Renal cortex interstitium (tissue), 15 donors: ENCODE measurements at places on chromosomes 4 and X.

- DNase-seq = no peak
Observed at GRCh38 chrX:127124871-127125270, 305.3 kb downstream of the PRR32 start.

- no peak for DNase-seq
Observed at GRCh38 chr4:174882317-174882992, 35.7 kb upstream of the ADAM29 start.

DNA sequence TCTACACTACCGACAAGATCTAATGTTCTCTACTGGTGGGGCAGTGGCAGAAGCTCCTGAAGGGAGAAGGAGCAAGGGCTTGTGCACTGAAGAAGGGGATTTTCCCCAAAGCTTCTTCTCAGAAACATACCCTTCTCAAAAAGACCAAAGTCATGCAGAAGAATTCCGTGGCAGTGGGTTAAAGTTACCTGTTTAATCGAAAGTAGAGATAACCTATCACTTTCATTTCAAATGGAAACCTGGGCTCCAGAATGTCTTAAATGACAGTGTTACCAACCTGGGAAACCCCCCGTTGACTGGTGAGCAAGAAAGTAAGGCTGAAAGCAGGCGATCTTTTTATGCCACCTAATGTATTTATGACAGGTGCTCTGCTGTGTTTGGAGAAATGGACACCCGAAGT lies 92.5 kb upstream of the TEX13D start:
- no peak for DNase-seq

GRCh38 chr4:114607056-114607455 lies 8.4 kb downstream of the UGT8 start:
- no peak for DNase-seq

DNA sequence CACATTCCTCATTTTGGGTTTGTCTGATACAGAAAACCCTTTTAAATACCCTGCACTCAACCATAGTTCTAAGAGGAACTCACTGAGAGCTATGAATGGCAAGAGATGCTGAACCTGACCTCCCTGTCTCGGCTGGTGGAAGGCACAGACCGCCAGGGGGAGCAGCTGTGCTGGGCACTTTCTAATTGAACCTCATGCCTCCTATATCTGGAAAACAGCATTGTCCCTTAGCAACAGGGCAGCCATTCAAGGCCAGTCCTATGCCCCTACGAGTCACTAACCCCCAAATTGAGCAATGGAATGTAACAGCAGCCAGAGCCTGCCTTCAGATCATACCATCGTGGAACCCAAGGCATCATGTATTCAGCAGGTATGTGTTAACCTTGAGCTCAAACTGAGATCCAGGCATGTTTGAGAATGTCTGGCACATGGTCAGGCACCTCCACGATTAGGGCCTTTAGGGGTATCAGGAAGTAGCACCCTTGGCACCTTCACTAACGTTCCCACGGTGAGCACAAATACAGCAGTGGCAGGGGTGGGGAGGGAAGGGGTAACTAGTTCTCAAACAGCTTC lies 5.1 kb downstream of the USP27X start:
- no peak for DNase-seq

DNA sequence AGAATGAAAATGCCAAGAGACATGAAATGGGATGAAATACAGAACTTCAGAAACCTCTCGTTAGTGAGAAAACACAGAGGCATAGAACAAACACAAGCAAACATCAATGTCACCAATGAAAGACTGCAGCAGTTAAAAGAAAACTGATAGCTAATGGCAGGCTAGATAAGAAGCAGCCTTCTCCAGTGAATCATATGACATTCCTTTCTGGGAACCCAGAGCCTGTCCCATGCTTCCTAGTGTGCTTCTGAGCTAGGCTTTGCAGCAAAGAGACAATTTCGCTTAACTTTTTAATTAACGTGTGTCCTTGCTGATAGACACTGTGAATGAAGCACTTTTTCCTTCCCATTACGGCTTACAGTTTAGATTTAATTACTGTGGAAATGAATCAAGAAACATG lies 444.6 kb downstream of the IL15 start:
- no peak for DNase-seq

- no peak for DNase-seq
Observed at GRCh38 chrX:17164941-17165340, 210.1 kb upstream of the NHS start.

- DNase-seq = no peak
Observed at GRCh38 chr4:3720466-3720865, 45.7 kb upstream of the ADRA2C start.

DNA sequence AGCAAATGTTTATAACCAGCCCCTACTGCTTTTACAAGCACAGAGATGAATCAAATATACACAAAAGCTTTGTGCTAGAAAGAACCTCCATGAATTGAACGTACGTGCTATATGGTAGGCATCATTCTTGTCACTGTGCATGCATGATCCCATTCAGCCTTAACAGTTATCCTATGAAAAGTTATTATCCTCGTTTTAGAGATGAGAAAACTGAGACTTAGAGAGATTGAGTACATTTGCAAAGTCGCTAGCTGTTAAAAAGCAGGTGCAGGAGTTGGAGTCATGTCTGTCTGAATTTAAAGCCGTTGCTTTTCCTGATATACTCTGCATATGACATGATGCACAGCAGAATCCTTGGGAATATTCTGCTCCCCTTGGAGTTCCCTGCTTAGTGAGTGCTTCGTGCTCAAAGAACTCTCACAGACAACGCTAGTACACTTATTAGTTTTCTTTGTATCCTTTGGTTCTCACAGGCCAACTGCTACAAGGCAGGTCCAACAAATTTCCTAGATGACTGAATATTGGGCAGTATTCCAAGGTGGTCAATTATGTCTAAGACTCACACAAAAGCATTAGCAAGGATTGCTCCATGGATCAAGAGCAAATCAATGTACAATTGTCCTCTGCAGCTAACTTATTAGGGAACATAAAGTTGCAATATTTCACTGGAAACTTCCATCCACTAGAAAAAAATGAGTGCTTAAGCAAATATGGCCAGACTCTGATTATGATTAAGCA lies 42.8 kb upstream of the TRIM2 start:
- no peak for DNase-seq

DNA sequence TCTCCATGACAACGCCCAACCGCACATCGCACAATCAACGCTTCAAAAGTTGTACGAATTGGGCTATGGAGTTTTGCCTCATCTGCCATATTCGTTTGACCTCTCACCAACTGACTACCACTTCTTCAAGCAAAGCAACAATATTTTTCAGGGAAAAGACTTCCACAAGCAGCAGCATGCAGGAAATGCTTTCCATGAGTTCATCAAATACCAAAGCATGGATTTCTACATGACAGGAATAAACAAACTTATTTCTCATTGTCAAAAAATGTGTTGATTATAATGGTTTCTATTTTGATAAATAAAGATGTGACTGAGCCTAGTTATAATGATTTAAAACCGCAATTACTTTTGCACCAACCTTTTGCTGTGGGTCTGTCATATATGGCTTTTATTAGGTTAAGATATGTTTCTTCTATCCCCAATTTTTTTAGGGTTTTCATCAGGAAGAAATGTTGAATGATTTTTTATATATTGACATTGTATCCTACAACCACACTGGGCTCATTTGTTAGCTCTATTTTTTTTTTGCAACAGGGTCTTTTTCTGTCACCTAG lies 138.4 kb downstream of the PWWP3B start:
- DNase-seq = no peak

DNA sequence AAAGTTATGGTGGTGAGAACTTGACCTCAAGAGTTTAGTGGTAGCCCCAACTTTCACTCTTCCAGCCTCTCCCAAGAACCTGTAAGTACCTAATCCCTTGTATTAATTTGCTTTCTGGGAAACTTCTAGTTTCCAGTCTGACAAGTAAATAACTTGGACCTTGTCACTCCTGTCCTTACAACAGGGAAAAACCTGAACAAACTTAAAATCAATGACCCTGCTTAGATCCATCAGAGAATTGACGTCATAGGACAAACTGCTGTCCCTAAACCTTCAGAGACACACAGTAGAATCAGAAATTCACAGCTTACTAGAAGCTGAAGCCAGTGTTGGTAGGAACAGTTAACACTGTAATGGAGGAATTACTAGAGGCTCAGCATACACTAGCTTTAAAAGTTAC lies 60.0 kb upstream of the DCLK2 start:
- DNase-seq = no peak

- no peak for DNase-seq
Observed at GRCh38 chrX:54208531-54208930, 25.5 kb upstream of the FAM120C start.

- no peak for DNase-seq
Observed at GRCh38 chrX:9665113-9665512, 100.5 kb downstream of the GPR143 start.

GRCh38 chr4:88107406-88108107 lies 50.9 kb downstream of the ABCG2 start:
- no peak for DNase-seq

DNA sequence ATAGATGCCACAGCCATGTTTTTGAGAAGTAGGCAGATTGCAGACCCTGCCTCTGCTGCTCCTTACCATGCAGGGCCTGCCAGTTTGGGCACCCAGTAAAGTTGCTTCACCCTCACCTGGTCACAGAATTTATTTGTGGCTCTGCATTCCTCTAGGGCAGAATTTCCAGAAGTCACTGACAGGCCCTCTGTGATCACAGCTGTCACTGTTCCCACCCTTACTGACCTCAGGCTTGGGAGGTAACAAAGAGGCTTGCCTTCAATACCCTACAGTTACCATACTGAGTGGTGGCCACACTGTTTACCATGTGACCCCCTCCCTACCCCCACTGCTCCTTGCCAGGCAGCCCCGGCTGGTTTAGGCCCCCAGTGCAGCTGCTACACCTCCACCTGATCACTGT lies 375.1 kb downstream of the SH3BGRL start:
- DNase-seq = no peak

- DNase-seq = peak; percentile 10
Observed at GRCh38 chrX:143121477-143121876, 95.7 kb downstream of the SPANXN4 start.

DNA sequence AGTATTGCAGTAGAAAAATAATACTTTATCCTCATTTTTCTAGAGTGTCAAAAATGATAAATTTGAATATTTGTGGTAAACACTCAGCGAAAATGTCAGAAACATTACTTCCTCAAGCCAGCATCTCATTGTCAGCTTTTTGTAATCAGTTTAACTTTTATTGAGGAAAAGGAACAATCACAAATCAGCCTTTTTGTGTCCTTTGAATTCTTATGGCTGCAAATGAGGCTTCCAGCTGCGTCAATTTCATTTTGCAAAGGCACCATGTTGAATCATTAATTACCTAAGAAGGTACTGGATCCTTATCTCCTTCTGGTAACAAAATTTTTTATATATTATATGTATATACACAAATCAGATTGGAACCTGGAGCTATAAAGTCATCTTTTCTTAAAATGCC lies 442.6 kb upstream of the CPEB2 start:
- no peak for DNase-seq

- no peak for DNase-seq
Observed at GRCh38 chr4:186192066-186192612, 772 bp downstream of the CYP4V2 start.

- no peak for DNase-seq
Observed at GRCh38 chr4:111798840-111799239, 346.4 kb upstream of the FAM241A start.

GRCh38 chrX:153693216-153694086 lies 5.7 kb downstream of the SLC6A8 start:
- no peak for DNase-seq

DNA sequence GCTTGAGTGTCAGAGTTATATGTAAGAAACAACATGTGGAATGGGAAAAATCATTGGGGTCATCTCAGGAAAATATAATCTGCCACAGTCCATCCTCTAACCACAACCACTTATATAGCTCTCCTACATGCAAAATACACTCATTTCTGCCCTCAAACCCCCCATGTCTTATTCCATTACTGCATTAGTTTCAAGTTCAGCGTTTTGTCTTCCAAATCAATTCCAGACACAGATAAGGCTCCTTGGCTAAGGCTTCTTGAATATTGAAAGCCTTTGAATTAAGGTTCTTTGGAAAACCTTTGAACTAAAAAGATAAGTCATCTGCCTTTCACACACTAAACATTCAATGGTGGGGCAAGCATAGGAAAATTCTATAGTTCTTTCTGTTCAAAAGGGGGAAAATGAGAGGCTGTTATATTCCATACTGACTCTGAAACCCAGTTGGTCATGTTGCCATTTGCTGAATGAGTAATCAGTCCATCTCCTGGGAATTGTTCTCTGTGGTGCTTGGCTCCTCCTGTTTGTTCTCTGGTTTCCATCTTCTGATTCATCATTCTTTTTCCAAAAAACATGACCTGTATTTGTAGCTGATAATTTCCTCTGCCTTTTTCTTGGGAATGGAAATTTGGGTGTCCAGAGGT lies 218.7 kb downstream of the BMPR1B start:
- DNase-seq = no peak

DNA sequence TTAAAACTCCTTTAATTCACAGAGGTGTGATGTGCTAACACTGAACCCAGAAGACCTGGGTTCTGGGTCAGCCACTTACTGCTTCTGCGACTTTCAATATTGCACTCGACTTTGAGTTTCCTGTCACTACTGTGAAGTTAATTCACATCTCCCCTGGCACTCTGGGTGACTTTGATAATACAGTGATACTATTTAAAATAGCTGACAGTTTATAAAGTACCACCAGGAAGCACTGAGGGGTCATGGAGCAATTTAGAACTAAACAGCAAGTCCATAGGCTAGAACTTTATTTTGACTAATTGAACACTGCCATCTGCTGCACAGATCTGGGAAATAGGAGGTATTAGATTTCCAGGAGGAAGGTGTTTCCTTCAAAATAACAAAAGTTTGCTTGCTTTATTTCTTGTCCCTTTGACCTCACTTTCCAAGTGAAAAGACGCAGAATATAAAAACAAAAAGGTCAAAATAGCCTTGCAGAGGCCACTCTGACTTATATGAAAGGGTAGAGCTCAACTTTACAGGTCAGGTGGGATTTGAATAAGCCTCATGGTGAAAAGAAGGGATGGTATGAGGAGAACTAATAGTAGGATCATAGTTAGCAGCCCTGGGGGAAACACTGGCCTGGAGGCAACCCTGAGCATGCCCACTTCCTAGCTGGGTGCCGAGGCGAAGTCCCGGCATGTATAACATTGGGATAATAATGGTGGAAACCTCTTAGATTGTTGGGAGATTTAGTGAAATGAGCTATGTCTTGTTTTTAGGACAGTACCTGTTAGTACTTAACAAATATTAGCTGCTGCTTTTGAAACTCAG lies 53.4 kb downstream of the ZNF518B start:
- DNase-seq = peak; percentile 29

GRCh38 chr4:121400632-121401031 lies 19.8 kb upstream of the QRFPR start:
- DNase-seq = no peak

DNA sequence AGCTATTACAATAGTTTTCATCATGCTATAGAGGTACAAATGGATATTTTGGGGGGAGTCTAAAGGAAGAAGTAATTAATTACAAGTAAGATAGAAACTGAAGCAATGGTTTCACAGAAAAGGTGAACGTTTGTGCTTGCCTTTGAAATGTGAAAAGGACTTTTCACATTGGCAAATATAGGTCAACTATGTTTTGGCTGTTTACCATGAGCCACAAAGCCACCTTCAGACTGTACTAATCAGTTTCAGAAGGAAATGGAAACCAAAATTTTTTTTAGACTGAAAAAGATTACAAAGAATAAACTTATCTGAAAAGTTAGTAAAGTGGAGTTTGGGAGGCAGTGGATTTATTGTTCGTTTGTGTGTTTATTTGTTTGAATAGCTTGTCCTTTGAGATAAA lies 32.1 kb downstream of the SYTL5 start:
- DNase-seq = no peak

GRCh38 chrX:52425775-52426174 lies 57.0 kb downstream of the XAGE2 start:
- DNase-seq = no peak

GRCh38 chr4:100833906-100834305 lies 316.1 kb upstream of the EMCN start:
- no peak for DNase-seq

GRCh38 chr4:66956426-66956825 lies 588.9 kb downstream of the CENPC start:
- no peak for DNase-seq
